Activated T-cell treated with anti-CD3 and anti-CD28 coated beads for 24 hours (primary cell): ENCODE measurements at places on chromosomes 5 and 9.

DNA sequence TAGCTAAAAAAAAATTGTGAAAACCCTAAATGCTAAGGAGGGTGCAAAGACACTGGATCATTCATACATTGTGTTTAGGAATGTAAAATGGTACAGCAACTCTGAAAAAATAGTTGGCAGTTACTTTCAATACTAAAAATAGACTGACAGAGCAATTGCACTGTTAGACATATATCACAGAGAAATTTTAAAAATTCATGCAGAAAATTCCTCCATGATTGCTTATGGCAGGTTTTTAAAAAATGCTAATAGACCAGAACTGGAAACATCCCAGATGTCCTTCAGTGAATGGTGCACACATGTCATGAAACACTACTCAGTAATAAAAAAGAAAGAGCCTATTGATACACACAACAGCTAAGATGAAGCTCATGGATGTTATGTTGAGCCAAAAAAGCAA, 349.8 kb upstream of the DAB2 start:
- no peak for DNase-seq

DNA sequence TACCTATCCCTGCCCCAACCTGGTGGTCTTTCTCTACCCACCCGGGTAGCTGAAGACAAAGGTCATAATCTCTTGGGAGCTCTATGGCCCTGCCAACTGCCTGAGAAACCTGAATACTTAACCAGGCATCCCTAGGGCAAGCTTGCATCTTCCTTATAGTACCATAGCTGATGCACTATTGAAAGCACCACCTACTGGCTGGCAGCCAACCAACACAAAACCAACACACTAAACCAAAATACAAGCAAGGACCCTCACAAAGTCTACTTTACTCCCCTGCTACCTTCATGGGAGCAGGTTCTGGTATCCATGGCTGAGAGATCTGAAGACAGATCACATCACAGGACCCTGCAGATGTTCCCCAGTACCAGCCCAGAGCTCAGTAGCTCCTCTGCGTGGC, 171.8 kb upstream of the TAS2R1 start:
- DNase-seq: no peak

DNA sequence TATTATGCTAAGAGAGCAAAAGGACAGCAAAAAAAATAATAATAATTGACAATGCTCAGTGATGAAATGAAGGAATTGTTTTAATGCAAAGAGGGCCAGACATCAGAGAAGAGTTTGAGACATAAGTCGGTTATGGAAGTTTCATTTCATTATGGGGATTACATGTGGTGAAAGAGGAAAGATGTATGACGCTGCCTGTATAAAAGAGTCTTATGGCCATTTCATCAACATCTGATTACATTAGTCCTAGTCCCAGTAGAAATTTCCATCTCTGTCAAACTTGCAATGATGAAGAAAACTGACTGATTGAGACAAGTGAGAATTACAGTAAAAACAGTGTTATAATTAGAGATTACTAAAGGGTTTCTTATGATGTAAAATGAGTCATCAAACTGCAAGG, 900.6 kb upstream of the CDH9 start:
- no peak for DNase-seq

DNA sequence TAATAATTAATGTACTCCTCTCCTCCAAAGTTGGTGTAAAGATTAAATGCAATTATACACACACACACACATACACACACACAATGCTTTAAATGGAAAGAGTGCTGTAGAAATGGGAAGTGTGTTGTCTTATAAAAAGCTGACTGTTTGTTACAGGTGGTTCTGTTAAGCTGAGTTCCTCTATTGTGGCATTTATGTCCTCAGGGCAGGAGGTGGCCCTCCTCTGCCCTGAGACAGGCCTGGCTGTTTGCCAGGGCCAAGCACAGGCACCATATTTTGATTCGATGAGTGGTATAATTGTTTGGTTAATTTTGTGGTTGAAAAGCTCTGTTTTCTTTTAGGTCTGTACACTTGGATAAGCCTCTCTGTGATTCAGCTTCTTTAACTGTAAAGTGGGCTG, 573.9 kb downstream of the KIF4B start:
- DNase-seq: no peak

- DNase-seq: no peak
Measured at GRCh38 chr9:134220311-134220710, 55.9 kb upstream of the RNU6ATAC start.

DNA sequence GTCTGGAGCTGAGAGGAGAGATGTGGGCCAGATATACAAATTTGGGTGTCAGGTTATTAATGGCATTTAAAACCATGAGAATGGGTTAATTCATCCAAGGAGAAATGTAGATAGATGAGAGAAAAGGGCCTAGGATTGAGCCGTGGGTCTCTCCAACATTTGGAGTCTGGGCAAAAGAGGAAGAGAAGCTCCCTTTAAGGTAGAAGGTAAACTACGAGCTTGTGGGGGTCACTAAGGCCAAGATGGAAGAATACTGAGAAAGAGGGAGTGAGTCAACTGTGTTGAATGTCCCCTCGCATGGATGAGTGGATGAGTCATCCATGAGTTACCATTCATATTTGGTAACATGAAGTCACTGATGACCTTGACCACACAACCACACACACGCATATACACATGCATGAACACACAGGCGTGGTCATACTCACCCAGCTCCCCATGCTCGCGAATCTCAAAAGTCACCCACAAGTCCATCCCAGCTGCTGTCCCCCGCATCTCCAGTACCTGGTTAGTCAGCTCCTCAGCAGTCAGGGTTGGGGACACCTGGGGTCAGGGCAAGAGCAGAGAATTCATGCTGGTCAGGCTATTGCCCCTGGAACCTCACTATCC, 6.8 kb upstream of the FCHSD1 start:
- no peak for DNase-seq

DNA sequence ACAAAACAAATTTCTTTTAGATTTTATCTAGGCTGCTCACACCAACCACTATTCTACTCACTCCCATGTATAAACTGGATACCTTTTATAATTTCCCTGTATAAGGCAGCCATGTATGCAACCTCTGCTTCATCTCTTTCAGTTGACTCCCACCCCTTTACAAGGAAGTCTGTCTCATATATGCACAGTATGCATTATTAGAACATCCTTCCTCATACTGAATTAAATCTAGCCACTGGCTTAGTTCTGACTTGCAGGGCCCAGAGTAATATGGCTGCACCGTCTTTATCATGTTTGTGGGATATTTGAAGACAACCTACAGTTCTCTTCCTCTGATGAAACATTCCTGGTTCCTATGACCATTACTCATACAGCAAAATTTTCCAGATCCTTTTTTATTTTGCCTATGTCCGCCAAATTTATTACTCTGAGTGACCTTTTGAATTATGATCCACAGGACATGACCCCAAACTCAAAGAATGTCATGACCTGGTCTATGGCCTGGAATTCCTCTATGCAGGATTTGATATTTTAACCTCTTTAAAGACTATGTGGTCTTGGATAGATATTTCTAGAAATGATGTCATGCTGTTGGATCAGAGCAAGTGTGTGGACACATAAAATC, 76.6 kb upstream of the ITGA1 start:
- DNase-seq: no peak

GRCh38 chr9:128841694-128842492, 12.3 kb upstream of the SPOUT1 start:
- no peak for DNase-seq

GRCh38 chr5:18037718-18038117, 403.5 kb downstream of the TAF11L14 start:
- no peak for DNase-seq

DNA sequence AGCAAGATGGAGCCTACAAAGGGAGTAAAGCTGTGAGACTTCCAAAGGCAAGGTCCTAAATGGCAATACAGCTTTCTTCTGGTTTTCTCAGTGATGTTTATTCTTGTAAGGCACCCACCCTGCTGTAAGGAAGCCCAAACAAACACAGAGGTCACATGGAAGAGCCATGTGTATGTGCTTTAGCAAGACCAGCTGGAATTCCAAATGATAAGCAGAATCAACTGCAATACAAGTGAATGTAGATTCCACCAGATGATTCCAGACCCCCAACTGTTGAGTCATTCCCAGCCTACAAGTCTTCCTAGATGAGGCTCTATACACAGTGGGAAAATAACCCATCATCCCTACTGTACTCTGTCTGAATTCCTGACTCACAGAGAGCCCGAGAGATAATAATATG, 122.8 kb downstream of the DEPDC1B start:
- no peak for DNase-seq

DNA sequence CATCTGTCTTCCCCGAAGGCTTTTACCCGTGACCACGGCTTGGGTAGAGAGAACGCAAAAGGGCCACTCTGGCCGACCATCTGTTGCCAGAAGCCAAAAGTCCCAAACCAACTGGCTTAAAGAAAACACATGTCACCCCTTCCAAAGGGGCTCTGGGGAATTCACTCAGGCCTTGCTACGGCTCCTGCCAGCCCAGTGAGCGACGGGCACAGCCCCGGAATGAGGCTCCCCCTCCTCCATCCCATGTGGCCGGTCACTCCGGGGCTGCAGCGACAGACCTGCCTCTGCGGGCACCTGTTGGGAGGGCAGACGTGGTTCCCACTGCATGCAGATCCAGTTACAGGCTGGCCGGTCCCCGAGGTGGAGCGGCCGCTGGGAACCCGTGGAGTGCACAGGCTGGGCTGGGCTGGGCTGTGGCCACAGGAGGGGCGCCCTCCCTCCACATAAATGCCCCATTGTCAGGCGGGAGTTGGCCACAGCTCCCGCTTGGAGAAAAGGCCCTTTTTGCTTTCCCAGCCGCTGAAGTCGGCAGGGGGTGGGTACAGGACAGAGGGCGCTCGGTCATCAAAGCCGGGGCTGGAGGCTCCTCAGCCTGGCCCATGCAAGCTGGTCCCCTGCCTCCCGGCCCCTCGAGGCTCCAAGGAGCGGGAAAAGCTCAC, 19.9 kb downstream of the NOTCH1 start:
- no peak for DNase-seq

DNA sequence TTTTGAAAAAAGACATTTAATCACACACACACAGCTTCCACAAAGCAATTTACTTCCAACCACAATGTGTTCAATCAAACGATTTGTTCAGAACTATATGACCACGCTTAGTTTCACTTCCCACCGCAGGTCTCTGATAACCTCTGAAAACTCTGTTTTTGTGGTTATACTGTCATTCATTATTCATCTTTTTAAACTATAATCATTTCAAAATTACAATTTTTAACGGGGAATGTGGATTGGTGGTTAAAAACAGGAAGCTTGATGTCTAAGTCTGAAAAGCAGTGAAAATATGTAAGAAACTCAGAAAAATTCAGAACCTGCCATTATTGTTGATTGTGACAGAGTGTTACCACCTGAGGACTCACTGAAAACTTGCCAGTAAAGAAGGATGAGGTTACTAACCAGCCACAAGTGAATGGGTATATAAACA, 12.7 kb upstream of the TMEM174 start:
- peak; percentile 70 for DNase-seq

DNA sequence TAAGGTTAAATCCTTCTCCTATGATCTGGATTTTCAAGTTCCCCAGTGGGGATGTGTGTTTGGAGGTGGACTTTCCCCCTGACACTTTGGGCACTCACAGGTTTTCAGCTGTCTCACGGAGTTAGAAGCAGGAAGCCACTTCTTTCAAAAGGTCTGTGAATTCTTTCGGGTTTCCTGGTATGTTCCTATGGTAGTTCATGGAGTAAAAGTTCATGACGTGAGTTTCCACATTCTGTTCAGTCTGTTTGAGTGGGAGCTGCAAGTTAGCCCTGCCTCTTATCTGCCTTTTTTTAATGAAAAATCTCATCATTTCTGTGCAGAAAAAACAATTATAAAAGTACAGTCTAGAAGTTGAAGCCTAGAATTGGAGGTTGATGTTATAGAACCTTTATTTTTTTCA, 24.9 kb upstream of the SNCAIP start:
- DNase-seq: no peak

DNA sequence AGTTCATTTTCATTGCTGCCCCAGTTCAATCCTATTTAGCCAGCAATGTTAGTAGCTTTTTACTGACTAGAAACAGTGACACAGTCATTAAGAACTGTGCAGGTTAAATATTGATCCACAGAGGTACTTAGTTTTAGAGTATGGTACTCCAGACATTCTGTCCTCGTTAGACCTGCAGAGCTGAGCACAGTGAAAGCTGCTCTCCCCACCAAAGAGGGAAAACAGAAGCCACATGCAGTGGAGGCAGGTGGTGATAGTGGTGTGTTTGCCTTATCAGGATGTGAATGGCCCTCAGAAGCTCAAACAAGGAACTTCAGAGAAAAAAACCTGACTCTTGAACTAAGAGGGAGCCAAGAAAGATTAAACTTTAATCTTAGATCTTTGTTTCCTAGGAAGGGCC, 75.5 kb downstream of the UNC13B start:
- DNase-seq: no peak

DNA sequence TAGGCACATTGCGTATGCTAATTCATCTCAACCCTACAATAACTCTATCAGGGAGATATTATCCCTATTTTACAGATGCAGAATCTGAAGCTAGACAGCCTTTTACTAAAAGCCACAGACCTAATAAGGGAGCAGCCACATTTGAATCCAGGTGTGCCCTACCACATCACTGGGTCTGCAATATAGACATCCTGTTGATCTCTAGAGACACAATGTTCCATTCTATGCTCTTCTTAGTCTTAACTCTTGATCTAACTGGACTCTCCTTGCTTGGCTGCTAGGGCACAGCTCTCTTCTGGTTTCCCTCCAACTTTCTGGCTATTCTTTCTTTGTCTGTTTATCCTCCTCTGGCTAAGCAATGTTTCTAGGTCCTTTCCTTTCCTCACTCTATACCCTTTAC, 1.4 kb upstream of the SPATA6L start:
- no peak for DNase-seq
